WTC11 (cell line): ENCODE measurements at places on chromosomes 3 and 15. TPM values are rescaled to one million over a fixed set of nuclear protein-coding genes. Genes with fewer than 3 reads are reported as not detected.

The AADACL2 gene
- not detected in 3 replicates for total RNA-seq

The PRR20G gene
- 0.18 TPM in 1 of 3 replicates, not detected in the others for total RNA-seq

The ZNF501 gene
- 8.8 to 9.0 TPM (median 8.8 TPM) in 3 replicates for total RNA-seq

The HCN4 gene
- 8.6 to 10.5 TPM (median 9.0 TPM) in 3 replicates for total RNA-seq

The CPLX3 gene
- total RNA-seq = 0.09 to 0.21 TPM (median 0.09 TPM) in 3 replicates

The CLEC3B gene
- total RNA-seq = 0.57 to 0.92 TPM (median 0.81 TPM) in 3 replicates

- no peak for DNase-seq
Measured at GRCh38 chr3:25945836-25946235, 155.9 kb downstream of the OXSM start.

DNA sequence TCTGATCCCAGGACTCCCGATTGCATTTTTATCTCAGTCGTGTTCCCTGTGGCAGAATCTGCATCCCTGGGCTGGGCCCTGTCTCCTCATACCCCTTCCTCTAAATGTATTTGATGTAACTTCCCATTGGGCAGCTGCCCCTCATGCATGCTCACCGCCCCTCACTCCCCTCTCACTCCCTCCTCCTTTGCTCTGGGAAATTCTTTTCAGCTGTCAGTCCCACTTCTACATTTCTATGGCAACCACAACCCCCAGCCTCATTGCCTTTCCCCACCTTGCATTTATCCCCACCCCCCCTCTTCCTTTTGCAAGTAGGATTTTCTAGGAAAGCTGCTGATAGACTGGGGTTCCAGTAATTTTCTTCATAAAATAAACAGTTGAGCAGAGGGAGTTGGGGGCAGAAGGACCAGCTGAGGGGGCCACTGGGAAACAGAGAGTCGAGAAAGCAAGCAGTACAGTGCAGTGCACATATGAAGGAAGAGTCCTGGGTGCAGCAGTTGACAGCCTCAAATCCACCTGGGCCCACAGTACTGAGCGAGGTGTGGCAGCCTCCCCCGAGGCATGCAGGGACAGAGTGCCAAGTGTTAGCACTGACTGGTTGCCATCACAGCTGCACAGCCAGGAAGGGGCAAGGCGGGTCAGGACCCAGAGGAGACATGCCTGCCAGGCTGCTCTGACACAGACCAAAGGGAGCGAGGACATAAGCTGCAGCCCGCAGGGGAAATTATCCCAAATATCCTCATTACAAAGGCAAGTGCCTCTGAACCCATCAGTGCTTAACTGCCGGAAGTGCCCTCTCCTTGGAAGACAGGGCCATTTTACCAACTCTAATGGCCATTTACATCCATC, 476.3 kb downstream of the EPHB1 start:
- DNase-seq = no peak

- DNase-seq = no peak
Measured at GRCh38 chr3:160373655-160374054, 25.4 kb downstream of the IFT80 start.

DNA sequence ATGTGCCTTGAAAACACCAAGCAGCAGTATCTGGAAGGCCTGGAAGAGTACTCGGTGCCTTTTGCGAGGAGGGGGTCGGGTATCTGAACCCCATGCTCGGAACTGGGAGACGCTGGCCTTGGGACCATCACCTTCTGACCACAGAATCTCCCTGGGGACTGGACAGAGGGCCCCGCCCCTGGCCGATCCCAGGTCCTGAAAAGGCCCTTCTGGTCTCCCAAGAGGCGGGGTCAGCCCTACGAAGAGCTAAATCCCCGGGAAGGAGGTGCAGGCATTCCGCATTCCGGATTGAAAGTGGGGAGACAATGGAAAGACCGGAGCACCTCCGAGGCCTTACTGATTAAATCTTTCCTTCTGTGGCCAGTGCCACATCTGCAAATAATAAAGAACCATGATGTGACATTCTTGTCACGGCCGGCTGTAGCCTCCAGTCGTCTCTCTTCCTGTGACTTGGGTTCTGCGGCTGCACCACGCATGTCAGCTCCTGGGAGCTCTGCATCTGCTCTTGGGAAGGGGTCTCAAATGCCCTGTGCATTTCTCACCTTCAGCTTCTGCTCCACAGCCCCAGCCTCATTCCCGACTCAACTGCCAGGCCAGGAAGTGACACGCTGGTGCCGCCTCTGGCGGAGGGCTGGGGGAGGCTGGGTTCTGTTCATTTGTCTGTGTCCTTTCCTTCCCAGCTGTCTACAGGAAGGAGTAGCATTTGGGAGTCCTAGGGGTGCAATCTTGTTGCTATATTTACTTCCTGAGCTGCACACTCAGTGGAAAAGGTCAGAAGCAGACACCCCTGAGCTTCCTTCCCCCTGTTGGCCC, 173.5 kb downstream of the KLF13 start:
- no peak for DNase-seq

GRCh38 chr15:65916664-65917406, 47.5 kb downstream of the RAB11A start:
- peak; percentile 87 for DNase-seq

DNA sequence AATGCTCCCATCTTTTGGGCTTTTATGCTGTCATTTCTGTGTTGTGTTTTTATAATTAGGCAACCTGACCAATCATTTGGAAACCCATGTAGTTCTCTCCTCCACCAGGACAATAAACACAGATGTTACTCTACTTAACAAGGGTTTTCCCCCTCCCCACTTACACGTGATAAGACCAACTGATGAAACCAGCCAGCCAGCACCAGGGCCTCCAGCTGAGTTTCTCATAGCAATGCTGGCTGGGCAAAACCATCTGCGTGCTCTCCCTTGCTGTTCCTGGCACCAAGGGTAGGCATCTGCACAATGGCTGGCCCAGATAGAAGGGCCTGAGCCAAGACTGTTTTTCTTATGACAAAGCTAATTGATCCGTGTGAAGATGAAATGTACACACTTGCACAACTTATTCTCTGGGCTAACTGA, 310.4 kb downstream of the PLCL2 start:
- DNase-seq = no peak
